Femur (tissue), 1 donor: ENCODE measurements at places on chromosomes 11 and 22.

GRCh38 chr11:117384045-117384444, 56.4 kb downstream of the CEP164 start:
- DNase-seq = no peak

DNA sequence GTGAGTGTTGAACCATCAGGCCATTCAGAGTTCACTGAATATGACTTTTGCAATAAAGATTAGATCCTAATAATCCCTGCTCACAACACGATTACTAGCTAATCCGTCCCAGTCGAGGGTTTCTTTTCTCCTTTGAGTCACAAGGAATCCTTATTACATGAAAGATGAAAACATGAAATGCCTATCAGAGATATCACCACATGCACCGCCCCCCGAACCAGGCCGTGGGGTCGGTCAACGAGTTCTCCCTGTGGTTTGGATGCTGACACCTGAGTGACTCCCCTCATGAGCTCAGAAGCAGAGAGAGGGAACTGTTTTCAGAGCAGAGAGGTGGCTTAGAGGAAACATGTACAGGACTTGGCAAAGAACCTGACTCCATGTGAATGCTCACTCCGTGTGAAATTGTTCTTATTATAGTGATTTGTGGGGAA, 263.3 kb downstream of the ETS1 start:
- no peak for DNase-seq

- no peak for DNase-seq
Observed at GRCh38 chr11:59644528-59644927, 24.3 kb downstream of the PATL1 start.

DNA sequence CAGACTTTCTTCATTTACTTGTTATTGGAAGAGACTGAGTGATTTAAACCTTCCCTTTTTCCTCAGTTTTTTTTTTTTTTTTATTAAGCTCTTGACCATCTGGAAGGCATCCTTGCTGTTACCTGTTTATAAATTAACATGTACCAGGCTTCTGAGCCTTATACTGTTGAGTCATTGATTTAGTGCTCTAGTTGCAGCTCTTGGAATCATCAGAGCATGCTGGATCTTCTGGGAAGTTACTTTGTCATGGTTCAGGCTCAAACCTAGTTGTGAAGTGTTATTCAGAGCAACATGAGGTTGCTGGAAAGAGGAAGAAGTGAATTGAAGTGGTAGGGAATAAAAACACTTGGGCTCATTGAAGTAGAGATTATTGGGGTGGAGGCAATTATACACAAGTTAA, 6.3 kb downstream of the ZDHHC5 start:
- DNase-seq = no peak

- no peak for DNase-seq
Observed at GRCh38 chr11:117657794-117658193, 139.2 kb downstream of the DSCAML1 start.
